Osteocyte (in vitro differentiated cells): ENCODE measurements at places on chromosomes 1 and 21.

DNA sequence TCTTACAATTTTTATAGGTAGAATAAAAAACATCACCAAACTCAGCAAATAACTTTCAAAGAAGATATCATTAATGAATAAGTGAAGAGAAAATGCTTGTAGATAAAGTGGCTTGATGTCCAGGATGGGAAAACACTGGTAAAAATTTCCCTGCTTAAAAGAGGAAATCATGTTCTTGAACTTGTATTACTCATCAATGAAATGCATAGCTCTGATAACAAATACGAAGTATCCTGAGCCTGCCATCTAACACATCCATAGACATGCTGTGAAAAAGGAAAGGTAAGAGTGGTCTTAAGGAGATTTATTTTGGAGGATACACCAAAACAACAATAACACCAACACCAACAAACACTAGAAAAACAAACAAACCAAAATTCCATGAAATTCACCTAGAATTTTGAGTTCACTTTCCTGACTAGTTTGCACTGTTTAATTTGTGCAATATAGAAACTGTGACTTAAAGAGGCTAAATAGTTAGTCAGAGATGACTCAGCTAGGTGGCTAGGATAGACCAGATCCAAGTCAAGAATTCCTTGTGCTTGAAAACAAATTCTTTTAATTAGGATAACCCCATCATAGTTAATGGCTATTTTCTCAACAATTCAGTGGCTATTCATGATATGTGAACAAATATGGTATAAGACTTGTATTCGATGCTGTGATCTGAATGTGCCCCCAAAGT lies 179.8 kb upstream of the KCNK2 start:
- DNase-seq = no peak

- no peak for DNase-seq
These were observed 16.1 kb upstream of the CHI3L1 start for GRCh38 chr1:203202431-203203245.

DNA sequence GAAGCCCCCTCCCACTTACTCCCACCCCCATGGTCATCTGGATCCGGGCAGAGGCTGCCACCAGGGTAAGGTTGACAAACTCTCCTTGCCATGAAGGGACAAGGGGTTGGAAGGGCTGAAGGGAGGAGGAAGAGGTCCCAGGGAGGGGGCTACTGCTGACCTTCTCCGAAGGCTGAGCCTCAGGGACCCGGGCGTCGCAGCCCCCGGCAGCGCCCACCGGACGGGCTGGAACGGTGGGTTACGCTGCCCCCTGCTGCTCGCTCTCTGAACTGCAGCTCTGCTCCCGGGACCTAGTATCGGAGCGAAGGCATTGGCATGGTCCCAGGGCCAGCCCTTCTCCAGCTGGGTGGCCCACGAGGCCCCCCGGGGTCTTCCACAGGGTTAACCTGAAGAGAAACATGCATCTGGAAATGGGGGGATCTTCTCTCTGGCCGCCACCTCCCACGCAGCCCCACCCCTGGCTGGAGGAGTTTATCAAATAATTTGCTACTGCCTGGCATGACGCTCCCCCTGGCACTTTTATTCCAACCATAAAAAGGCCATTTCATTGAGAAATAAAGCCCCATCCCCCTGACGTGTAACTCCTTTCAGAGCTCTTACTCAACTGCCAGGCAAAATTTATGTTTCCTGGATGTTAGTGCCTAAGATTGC lies 70.4 kb upstream of the TARDBP start:
- peak; percentile 89 for DNase-seq

DNA sequence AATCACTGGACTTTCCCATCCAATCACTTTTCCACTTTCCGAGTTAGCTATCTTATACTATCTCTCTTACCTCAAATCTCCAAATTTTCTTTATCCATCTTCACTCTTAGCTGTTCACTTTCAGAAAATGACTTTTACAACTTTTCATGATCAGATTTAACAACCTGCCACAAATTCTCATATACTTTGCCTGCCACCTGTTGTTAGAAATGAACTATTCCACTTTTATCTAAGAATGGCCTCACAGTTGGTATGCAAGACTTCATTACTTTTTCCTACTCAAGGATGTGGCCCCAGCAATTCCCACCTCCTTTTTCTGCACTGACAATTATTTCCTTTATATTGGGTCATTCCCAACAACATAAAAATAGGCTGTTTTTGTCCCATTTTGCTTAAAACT lies 93.6 kb upstream of the DEPDC1 start:
- DNase-seq = no peak

DNA sequence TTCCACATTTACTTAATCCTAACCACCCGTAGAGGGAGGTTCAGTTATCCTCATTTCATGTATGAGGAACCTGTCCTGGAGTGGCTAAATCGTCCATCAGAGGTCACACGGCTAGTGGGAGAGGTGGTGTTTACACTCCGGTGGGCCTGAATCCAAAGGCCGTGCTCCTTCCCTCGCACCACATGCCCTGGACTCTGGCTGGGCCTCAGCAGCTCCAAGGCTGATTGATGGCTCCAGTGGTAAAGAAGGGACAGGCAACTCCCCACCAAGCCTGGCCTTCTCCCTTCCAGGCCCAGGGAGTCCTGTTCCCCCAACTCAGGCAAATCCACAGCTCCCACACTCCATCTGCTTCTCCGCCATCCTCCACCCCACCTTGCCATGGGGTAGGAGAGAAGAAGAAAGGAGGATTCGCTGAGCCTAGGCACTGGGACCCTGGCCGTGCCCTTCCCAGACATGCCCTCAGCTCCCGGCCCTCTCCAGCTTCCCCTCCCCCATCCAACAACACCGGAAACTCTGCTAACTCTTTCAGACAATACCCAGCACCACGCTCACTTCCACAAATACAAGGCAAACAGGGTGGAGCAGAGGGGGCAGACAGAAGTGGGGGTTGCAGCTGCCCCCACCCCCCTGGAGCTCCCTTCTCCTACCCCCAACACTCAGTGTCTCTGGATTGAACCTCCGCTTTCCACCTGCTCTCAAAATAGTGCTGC lies 10.9 kb downstream of the ARHGEF2 start:
- no peak for DNase-seq

DNA sequence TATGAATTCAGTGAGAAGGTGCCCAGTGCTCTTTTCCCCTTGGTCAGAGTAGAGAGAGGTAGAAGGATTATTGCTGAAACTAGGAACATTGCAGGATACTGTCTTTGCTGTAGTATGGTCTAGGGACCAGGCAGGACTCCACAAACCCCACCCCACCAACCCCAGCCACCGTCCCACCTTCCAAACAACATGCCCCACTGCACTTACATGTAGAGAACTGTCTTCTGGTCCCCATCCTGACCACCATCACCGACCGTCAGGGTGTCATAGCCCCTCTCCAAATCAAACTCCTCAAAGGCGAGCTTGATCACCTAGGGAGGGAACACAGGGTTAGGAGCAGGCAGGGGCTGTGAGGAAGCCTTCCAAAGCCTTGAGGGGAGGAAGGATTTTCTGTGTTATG lies 71.7 kb upstream of the HMGB4 start:
- DNase-seq = peak; percentile 68

GRCh38 chr1:47104816-47105215 lies 32.4 kb upstream of the CYP4A22 start:
- DNase-seq = no peak

- no peak for DNase-seq
These were observed 7.7 kb upstream of the ECE1 start for GRCh38 chr1:21297975-21298374.

DNA sequence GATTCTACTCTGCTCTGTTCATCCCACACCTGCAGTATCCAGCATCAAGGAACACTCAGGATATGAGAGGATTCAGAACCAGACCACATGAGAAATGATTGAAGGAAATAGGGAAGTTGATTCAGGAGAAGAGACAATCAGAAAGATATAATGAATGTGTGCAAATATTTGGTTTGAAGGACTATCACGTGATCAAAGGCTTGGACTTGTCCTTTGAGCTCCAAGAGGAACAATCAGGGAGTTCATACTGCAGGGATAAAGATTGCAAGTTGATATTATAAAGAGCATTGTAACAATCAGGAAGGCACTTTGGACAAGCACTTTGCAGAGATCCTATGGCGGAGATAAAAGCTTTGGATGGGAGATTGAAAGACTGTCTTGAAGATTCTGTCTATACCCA lies 13.9 kb upstream of the PIGM start:
- no peak for DNase-seq
